ENCODE measurements at places on chromosomes 12 and 14. TPM values are rescaled to one million over a fixed set of nuclear protein-coding genes. Genes with fewer than 3 reads are reported as not detected.

The CACNA1C gene
- 24.1 TPM for total RNA-seq

The FZD10 gene
- total RNA-seq = 0.49 TPM

The MSRB3 gene
- 5.4 TPM for total RNA-seq

The CEP83 gene
- 17.7 TPM for total RNA-seq

The ABHD12B gene
- not detected for total RNA-seq

The MYO1H gene
- total RNA-seq = 0.25 TPM

The ABCD2 gene
- 13.3 TPM for total RNA-seq

The TSPAN8 gene
- total RNA-seq = 0.25 TPM

The RERG gene
- total RNA-seq = 2.2 TPM

The SMIM41 gene
- total RNA-seq = not detected

The MYRFL gene
- under 0.01 TPM for total RNA-seq

The PTGES3 gene
- 100 TPM for total RNA-seq

The CCDC177 gene
- total RNA-seq = 4.2 TPM

The OSBPL8 gene
- total RNA-seq = 125 TPM

The NINJ2 gene
- total RNA-seq = 0.49 TPM
